ENCODE measurements at places on chromosomes 16 and 17. TPM values are rescaled to one million over a fixed set of nuclear protein-coding genes. Genes with fewer than 3 reads are reported as not detected.

GRCh38 chr17:77315551-77316190, 174.9 kb downstream of the SEC14L1 start:
- peak; percentile 13 for DNase-seq

DNA sequence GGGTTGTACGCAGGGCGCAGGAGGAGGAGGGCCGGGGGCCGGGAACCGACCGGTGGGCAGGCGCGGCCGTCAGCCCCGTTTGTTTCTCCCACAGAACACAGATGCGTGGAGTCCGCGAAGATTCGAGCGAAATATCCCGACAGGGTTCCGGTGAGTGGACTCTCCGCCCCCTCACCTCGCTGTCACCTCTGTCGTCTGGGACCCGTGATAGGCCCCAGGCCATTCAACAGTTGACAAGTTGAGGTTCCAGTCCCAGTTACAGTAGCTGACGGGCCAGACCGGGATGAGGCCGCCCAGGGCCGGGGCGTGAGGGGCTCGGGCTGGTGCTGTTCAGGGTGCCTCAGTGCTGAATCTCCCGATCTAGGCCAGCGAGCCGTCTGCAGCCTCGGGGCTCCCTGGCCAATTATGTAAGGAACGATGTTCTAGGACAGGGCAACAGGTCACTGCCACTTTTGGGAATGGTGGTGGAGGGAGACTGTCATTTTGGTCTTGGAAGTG, 628 bp downstream of the GABARAPL2 start:
- peak; percentile 22 for DNase-seq

GRCh38 chr17:29616300-29617048, 6.2 kb downstream of the CORO6 start:
- no peak for DNase-seq

GRCh38 chr17:3222505-3222904, 15.0 kb downstream of the OR1A1 start:
- DNase-seq: no peak

Gene ZSCAN10
- 0.74 TPM for total RNA-seq

Gene GFAP
- total RNA-seq: not detected

Gene RAMP2
- total RNA-seq: 4.6 TPM

DNA sequence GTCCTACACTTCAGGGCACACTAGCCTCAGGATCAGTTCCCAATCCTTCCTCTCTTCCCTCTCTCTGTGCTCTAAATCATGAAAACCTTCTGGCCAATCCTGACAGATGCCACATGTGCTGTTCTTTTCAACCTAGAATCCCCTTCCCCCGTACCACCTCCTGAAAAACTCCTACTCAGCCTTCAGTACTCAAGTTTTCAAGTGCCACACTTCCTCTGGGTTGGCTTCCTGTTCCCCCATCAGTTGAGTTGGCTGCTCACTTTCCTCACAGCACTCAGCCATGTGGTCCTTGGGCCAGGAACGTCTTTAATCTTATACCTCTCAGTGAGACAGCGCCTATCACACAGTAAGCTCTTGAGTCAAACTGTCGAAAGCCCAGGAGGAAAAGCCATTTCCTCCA, 3.3 kb downstream of the ASPHD1 start:
- DNase-seq: no peak

DNA sequence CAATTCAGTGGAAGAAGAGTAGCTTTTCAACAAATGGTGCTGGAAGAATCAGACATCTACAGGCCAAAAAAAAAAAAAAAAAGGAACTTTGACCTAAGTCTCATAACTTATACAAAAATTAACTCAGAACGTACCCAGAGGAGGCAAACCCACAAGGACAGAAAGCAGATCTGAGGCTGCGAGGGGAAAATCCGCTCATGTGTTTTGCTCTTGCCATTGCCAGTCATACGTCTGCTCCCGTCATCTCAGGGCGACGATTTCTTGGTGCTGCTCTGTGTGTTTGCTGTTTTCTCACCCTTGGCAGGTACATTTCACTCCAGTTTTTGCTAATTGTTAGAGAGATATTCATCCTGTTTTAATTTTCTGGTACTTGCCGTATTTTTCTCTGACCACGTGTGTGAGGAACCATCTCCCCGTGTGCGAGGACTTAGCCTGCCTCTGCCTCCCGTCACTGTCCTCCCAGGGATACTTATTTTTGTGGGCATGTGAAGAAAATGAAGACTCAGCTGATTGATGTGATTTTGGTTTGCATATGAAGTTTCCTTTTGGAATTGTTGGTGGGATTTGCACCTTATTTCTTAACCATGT, 33.4 kb upstream of the ACSF3 start:
- DNase-seq: no peak

- DNase-seq: no peak
Observed at GRCh38 chr17:55584055-55584685, 72.9 kb upstream of the SMIM36 start.

Gene APOH
- total RNA-seq: not detected

GRCh38 chr16:66587881-66588600, 8.8 kb downstream of the CMTM2 start:
- DNase-seq: no peak

DNA sequence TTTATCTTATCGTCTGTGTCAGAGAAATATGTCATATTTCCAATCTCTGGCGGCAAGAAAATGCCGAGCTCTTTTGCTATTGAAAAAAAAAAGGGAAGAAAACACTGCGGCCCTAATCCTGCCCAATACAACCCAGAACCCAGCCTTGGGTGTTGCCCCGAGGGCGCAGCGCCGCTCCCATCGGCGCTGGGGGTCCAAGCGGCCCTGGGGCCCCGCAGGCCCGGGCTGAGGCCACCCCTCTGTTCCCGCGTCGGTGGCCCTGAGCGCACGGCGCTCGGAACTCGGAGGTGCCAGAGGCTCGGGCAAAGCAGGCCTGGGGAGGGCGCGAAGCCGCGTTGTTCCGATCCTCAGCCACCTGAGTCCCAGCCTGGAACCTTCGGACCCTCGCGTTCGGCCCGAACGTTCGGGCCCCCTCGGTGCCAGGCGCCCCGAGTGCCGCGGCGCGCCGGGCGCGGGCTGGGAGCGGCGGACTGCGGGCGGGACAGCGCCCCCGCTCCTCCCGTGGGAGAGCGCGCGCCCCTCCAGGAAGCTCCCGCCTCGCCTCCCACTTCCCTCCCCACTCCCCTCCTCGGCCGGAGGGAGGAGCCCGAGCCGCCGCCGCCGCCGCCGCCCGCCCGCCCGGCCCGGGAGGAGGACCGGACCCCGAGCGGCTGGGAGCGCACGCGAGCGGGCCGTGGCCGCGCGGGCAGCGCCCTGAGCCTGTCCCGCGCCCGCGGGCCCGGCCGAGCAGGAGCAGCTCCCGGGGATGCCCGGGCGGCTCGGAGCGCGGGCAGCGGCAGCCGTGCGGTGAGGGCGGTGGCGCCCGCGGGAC, at the start of gene CPNE2:
TSS of gene CPNE2 (plus strand) at position 609 of the 811 bp plus-strand sequence. CDS start 18,160 bp downstream, outside the sequence.
- peak; percentile 63 for DNase-seq

GRCh38 chr16:11207646-11208045, 48.4 kb downstream of the SOCS1 start:
- no peak for DNase-seq

DNA sequence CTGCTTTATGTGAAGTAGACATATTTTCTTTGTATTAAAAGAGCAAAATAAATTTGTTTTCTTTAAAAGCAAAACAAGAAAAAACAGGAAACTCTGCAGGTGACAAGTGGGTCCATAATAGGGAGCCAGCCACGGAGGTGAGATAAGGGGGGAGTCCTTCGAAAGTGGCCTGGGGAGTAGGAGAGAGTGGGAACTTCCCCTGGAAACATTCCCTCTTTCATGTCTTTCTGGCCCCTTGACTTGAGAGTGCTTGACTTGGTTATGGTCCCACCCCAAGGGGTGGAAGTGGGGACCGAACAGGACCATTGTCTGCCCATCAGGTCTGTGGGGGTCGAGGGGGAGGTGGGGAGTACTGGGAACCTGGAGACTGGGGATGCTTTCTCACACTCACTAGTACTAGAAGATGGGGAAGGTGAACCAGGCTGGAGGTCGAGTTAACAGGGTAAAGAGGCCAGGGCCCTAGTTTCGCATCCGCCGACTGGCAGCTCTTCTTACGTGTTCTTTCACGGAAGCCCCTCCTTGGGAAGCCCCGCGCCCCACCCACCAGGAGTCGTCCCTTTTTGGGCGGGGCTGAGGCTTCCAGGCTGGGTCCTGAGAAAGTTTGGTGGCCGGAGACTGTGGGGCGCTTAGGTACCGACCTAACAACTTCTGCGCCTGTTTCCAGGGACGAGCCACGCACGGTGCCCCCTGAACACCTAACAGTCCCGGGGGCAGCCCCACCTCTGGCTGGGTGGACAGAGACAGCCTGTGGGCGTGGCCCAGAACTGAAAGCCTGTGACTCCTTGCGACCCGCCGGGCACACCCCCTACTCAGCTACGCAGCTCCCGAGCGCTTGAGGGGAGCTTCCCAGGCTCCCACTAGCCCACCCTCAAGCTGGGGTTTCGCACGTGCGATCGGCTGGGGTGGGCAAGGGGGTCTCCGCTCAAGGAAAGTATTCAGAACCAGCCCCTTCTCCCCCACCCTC, 790 bp downstream of the TRADD start:
- no peak for DNase-seq

Gene KRTAP4-5
- not detected for total RNA-seq

GRCh38 chr17:72706396-72706981, 386.0 kb downstream of the SLC39A11 start:
- DNase-seq: no peak

DNA sequence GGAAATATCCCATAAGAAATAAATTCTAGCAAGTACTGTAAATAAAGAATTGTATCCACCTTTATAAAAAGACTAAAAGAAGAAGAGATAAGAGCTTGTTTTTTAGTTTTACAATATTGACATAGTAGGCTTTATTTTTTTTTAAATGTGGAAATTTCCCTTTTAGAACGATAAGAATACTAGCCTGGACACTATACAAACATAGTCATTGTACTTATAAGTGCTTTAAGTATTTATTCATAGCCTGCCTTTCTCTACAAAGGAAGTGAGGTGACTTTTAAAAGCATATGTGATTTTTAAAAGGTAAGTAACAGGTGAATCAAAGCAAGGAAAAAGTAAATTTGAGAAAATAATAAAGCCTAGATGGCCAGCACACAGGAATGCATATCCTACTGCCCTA, 17.7 kb downstream of the TOX3 start:
- no peak for DNase-seq

DNA sequence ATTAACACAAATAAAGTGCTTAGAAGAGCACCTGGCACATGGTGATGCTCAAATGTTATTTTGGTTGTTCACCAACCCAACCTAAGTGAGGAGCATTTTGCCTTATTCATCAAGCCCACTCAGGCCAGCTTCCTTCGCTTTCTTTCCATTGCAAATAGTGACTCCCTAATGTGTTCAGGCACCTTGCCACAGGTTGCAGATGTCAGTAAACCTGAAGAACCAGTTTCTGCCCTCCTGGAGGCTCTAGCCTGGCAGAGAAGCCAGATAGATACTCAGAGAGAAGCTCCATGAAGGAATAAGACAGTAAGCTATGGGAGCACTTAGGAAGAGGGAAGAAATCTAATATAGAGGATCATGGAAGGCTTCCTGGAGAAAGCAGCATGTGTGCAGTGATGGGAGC, 23.9 kb downstream of the GPR139 start:
- DNase-seq: no peak

- DNase-seq: peak; percentile 16
Observed at GRCh38 chr17:80941743-80942422, 49.8 kb upstream of the CHMP6 start.

GRCh38 chr16:57645691-57646387, 17.4 kb downstream of the ADGRG1 start:
- no peak for DNase-seq

DNA sequence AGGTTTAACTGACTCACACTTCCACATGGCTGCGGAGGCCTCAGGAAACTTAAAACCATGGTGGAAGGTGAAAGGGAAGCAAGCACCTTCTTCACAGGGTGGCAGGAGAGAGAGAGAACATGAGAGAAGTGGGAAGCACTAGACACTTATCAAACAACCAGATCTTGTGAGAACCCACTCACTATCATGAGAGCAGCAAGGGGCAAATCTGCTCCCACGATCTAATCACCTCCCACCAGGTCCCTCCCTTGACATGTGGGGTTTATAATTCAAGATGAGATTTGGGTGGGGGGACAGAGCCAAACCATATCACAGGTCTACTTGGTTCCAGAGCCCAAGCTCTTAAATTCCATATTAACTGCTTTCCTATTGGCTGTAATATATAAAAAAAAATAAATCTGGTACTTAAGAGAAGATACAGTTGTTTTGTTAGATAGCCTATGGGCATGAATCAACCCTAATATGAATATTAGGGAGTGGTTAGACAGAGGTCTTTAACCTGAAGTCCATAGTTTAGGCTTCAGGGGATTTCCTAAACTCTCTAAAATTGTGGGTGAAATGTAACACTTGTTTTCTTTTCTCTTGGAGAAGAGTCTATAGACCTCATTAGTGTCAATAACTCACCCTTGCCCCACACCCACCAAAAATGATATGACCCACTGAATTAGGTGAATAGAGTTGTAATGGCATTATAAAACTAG, 56.7 kb downstream of the SKAP1 start:
- DNase-seq: no peak

- DNase-seq: no peak
Observed at GRCh38 chr17:2468270-2468669, 43.4 kb downstream of the METTL16 start.

- no peak for DNase-seq
Observed at GRCh38 chr16:85019659-85020245, 7.8 kb upstream of the KIAA0513 start.

DNA sequence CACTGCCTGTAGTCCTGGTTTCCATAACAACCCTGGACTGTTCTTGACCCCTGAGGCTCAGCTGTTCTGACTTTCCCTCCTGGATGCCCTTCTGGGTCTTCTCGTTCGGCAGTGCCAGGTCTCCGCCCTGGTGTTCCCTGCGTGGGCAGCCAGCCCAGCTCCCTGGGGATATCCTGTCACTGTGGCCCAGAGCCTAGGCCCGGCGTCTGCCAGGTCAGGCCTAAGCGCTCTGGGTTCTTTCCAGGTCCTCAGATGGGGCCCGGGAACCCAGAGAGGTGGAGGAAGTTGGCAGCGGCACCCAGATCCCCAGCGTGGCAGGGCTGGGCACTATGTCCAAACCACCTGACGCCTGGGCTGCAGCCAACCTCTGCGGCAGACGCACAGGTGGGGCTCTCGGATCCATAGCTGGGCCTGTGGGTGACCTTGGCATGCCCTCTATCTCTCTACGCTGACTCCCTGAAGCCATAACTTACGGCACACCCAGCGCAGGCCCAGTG, 12.5 kb upstream of the ATP2A3 start:
- no peak for DNase-seq

DNA sequence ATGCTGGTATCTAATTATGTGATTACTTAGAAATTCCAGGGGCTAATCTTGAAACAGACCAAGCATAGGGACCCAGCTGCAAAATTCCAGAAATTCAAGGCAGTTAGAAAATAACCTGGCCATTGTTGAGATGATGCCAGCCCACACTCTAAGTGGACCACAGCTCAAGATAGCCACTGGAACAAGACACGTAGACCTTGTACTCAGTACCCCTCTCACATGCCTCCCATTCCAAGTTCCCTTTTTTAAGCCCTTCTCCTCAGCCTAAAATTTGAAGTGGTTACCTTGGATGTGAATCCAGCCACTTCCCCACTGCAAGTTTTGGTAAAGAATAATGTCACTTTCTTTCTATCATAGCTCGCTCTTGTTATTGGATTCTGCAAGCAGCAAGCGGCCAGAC, 4.1 kb upstream of the ZNF19 start:
- no peak for DNase-seq

- DNase-seq: no peak
Observed at GRCh38 chr16:56477096-56477878, 25.9 kb downstream of the OGFOD1 start.
